ENCODE measurements at places on chromosomes 6 and 20.
A peak's percentile ranks its signal among the peaks of the same experiment; 100 is the strongest.

- peak; percentile 22 for DNase-seq
These were observed 297.9 kb downstream of the UTRN start for GRCh38 chr6:144582939-144583613.

DNA sequence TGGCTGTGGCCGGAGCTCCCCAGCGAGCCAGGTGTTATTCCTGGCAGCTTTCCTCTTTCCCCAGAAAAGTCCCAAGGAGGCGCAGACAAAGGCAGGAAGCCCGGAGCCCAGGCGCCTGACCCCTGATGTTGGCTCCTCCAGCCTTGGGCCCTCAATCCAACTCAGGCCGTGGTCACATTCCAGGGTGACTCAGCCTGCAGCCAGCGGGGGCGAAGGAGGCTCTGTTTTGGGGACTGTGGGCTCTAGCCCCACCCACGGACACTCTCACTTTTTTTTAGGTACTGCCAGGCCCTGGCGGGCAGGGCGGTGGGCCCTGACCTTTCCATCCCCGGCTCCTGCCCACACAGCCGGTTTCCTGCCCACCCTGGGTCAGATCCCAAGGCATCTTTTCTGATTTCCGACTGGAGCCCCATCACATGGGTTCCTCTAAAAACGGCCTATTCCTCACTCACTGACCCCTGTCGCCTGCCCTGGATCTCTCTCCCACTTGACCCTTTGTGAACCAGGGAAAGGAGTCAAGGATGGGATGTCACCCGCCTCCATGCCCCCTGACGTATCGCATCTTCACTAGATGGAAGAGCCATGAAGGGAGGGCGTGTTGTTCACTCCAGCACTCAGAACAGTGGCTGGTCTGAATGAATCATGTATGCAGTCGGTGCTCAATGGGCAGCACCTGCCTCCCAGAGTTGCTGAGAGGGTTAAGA lies 5.5 kb downstream of the PTGIS start:
- no peak for DNase-seq

DNA sequence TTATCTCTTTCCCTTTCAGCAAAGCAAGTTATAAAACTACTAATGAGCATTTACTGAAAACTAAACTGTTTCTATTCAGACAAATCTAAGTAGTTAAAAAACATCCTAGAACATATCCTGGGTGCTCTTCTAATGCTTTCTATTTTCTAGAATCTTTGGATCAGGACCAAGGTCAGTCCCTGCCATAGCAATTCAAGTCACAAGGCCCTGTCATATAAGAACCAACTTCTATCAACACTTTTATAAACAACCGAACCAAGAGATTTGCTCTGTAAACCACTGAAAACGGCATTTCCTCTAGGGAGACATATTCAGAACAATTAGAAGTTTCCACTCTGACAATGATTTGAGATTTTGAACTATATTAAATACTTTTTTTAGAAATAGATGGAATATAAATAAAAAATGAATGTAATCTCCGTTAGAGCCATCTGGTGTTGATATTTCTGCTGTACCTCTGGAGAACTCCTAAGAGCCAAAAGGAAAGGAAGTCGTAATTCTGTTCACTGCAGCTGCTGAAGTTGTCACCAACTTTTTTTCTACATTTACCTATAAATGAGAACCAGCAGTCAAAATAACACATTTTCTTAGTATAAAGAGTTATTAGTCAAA lies 51.4 kb upstream of the LGSN start:
- no peak for DNase-seq

- no peak for DNase-seq
These were observed 17.1 kb downstream of the SSR1 start for GRCh38 chr6:7295916-7296315.

DNA sequence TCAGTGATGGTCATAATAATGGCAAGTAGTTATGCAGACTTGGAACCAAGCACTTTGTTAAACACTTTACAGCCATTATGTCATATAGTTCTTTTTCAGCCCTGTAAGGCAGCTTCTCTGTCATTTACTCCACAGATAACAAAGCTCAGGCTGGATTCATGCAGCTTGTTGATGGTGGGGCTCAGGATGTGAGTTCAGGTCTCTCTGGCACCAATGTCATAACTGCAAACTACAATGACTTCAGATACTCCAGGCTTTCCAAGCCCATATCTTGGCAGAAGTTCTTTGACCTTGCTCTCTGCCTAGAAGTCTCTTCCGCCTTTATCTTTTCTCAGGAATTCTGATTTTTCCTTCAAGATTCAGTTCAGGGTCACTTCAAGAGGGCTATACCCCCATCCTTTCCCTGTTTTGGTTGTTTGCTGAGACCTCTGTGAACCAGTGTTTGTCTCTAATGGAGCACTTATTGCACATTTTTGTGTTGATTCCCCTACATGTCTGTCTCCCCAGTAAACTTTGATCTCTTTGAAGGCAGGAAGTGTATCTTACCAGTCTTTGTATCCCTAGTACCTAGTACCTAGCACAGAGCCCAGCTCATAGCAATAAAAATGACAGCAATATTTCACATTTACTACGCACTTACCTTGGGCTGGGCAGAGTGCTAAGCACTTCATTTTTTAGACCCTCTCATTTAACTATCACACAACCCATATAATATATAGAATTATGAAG lies 19.7 kb upstream of the EFHC1 start:
- no peak for DNase-seq
